ENCODE measurements at places on chromosomes 1 and 21.

DNA sequence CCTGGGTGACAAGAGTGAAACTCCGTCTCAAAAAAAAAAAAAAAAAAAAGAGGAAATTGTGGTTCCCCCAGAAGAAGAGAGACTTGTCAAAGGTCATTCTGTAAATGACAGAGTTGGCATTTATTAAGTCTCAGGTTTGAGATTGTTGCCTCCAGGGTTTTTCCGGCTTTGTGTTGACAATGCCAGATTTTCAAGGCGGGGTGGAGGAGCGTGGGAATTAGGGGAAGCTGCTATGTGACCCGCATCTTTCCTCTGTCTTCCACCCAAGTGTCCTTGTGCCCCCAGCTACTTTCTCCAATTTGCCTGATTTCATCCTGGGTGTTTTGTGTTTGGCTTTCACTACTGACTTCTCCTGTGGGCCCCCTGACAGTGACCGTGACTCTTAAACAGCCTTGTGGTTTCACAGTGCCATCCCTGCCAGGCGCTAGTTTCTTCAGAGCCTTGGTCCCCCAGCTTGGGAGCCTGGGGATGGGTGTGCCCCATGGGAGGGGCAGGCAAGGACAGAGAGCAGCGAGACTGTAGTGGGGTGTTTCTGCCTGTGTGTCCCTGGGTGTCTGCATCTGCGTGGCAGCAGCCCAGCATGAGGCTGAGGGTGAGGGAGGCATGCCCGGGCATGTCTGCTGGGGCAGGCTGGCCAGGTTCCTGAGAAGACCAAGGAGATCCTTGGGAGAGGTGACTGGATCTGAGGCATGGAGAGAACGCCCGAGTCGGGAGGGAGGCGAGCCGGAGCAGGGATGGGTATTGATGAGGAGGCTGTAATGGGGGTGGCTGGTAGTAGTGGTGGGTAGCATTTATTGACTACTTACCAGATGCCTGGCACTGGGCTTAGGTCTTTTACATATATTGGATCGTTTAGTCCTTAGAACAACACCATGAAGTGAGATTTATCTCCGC lies 46.3 kb downstream of the IER5 start:
- no peak for DNase-seq

- DNase-seq: no peak
Measured at GRCh38 chr1:173303984-173304383, 96.9 kb upstream of the TNFSF4 start.

DNA sequence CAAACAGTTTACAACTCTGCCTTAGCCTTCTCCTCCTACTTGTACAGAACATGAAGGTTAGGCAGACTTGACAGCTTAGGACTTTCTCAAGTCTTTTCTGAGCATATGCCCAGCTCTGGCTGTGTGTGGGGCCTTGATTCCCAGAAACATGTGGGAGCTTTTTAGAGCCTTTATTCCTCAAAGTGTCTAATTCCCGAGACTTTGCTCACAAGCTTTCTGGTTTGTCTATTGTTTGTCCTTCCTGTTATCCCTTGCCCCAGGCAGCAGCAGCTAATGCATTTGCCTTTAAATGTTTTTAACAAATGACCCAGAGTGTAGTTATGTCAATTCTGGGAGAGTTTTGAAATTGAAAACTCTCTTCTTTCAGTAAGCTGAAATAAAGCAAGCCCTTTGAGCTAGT lies 29.2 kb downstream of the ST7L start:
- no peak for DNase-seq

DNA sequence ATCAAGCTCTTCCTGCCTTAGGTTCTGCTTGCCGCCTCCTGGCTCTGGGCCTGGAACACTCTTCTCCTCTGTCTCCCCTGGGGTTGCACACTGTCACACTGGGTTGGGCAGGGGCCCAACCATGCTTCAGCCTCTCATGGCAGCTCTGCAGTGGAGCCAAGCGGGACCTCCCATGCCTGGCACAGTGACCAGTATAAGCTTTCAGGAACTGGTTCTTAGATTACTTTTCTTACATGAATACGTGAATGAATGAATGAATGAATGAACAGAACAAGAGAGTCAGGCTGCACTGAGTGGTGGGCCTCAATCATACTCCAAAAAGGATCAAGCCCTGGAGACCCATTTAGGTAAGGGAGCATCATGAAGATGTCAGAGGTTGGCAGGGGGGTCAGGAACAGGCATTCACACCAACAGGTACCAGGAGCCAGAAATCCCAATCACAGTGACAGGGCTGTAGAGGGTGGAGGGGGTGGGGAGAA lies 30.8 kb upstream of the TMEM125 start:
- DNase-seq: no peak

- DNase-seq: no peak
Measured at GRCh38 chr1:246208105-246208504, 299.0 kb downstream of the SMYD3 start.

GRCh38 chr1:234533034-234533891 lies 54.3 kb upstream of the TARBP1 start:
- no peak for DNase-seq

GRCh38 chr1:90718411-90719329 lies 1.6 kb upstream of the BARHL2 start:
- no peak for DNase-seq

DNA sequence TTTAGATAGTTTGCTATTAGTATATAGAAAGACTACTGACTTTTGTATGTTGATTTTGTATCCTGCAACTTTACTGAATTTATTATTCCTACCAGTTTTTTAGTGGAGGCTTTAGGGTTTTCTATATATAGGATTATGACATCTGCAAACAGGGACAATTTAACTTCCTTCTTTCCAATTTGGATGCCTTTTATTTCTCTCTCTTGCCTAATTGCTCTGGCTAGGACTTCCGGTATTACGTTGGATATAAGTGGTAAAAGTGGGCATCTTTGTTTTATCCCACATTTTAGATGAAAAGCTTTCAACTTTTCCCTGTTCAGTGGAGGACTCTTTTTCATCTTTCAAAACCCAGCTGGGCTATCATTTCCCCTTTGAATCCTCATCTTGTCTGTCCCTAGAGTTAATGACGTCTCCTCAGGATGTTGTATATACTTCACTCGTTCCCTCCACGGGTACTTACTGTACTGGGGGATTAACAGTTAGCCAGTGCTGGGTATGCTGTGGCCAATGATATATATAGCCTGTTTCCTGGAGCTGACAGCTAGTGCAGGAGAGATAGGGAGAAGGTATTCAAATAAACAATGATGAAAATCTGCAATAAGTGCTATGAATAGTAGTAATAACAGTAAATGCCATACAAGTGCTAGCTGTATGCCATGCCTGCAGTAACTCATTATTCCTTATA lies 9.8 kb downstream of the ACOT11 start:
- no peak for DNase-seq

DNA sequence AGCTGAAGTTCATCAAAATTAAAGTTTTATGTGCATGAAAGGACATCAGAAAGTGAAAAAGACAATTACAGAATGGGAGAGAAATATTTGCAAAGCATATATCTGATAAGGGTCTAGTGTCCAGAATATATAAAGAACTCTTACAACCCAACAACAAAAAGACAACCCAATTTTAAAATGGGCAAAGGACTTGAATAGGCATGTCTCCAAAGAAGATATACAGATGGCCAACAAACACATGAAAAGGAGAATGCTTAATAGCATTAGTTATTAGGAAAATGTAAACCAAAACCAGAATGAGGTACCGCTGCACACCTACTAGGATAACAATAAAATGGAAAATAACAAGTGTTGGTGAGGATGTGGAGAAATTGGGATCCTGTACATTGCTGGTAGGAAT lies 1.7 kb upstream of the PSEN2 start:
- DNase-seq: no peak

- no peak for DNase-seq
Measured at GRCh38 chr1:77509051-77509492, 173.4 kb downstream of the ZZZ3 start.

GRCh38 chr1:153374071-153374470 lies 1.4 kb downstream of the S100A12 start:
- no peak for DNase-seq

- DNase-seq: no peak
Measured at GRCh38 chr1:48215222-48215621, 7.3 kb upstream of the SLC5A9 start.

- DNase-seq: no peak
Measured at GRCh38 chr1:240591564-240591963, 20.4 kb downstream of the GREM2 start.

DNA sequence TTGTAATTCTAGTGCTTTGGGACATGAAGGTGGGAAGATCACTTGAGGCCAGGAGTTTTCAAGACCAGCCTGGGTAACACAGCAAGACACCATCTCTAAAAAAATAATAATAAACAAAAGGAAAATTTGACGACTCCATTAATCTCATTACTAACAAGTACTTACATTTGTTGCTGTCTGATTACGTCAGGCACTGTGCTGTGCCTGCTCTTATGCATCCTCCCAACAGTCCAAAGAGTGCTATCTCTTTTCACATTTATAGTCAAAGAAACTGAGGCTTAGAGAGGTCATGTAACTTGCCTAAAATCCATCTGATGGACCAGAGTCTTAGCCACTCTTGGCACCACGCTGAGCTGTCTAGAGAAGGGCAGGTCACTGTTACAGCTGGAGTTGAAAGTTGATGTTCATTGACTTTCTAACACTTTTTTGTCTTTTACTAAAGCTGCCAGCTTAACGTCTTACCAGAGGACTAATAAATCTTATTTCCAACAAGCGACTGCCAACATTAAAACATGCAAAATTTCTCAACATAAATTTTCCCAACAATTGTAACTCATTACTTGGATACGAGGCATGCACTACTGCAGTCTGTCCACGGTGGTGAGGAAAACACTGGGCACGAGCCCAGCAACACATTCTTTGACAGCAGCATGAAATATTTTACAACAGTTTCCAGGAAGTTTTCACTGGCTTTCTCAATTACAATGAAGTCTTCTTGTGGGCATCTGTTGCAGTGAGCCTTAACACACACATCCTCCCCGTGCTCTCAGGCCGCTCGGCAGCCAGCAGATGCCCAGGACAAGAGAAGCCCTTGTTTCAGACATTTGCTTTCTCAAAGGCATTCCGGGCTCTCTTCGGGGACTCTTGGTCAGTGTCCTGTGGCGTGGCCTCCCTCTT lies 262.9 kb upstream of the PROX1 start:
- no peak for DNase-seq

- no peak for DNase-seq
Measured at GRCh38 chr1:77983997-77984355, 5.1 kb upstream of the FUBP1 start.

DNA sequence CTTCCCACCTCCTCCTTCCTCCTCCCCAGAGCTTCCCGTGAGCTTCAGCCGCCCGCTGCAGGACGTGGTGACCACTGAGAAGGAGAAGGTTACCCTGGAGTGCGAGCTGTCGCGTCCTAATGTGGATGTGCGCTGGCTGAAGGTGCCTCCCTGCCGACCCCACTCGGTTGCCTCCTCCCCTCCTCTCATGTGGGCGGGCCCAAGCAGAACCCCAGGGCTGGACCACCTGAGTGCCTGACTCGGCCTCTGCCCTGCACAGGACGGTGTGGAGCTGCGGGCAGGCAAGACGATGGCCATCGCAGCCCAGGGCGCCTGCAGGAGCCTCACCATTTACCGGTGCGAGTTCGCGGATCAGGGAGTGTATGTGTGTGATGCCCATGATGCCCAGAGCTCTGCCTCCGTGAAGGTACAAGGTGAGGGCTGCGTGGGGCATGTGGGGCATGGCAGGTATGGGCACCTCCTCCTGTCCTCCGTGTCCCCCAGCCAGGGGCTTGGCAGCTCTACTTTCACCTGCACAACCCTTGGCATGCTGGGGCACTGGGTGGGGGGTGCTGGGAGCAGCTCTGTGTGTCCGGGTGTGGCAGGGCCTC lies 69.2 kb downstream of the OBSCN start:
- DNase-seq: peak; percentile 18

GRCh38 chr1:43227143-43227764 lies 42.5 kb upstream of the TMEM125 start:
- DNase-seq: peak; percentile 98

DNA sequence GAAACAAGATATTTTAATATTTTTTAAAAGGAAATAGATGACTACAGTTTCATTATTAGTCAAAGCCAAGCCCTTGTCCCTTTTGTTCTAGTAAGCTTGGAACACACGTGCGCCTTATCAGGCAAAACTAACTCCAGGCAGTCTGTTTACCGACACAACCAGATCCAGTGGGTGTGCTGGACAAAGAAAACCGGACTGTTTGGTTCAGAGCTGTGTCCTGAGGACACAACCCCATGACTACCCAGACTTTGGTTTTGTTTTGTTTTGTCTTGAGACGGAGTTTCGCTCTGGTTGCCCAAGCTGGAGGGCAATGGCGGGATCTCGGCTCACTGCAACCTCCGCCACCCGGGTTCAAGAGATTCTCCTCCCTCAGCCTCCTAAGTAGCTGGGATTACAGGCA lies 13.9 kb upstream of the RHOU start:
- no peak for DNase-seq

DNA sequence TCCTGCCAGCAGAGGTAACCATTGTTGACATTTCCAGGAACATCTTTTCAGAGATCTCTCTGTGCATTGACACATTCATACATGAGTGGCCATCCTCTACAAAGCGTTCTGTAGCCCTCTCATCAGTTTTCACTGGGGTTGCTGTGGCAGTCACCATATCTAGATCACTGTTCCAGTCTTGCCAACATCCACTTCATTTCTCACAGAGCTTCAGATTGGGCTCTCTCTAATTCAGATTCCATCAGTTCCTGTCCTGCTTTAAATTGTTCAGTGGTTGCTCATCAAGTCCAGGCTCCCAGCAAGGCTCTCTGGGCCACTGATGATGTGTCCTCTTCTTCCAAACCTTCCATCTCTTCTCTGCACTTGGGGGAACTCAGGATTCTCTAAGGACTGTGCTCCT lies 173.7 kb downstream of the KCNJ6 start:
- no peak for DNase-seq

- no peak for DNase-seq
Measured at GRCh38 chr1:32681509-32681908, 21.1 kb downstream of the SYNC start.

- no peak for DNase-seq
Measured at GRCh38 chr1:111503585-111504060, at the start of the genes ADORA3 and TMIGD3. Gene ADORA3 (minus strand): TSS chr1:111503633. CDS start chr1:111503354, 279 bp downstream. Gene TMIGD3 (minus strand): TSS chr1:111503633. CDS start chr1:111503354, 279 bp downstream.

GRCh38 chr1:61119085-61119484 lies 36.7 kb downstream of the NFIA start:
- no peak for DNase-seq

DNA sequence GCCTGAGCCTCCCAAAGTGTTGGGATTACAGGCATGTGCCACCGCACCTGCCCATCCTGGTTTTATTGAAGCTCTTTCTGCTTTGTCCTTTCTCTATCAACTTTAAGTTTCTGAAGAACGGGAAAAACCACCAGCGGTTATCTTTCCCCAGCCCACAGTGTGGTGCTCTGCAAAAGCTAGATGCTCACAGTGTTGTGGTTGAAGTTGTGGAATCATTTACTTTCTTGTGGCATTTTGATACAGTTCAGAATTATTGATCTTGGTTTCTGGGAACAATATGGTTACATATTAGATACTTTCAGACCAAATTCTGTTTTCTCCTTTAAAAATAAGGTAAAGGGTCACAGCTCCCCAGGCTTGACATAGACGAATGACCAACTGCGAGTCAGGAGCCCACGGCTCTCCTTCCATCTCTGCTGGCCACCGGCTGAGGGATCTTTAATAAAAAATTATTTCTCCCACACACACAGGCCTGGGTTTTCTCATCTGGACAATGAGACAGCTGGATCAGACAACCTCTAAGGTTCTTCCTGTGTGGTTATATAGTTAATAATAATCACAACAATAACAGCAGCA lies 385.3 kb downstream of the SETD4 start:
- DNase-seq: no peak

- DNase-seq: no peak
Measured at GRCh38 chr1:29488086-29488793, 251.9 kb downstream of the PTPRU start.

- DNase-seq: no peak
Measured at GRCh38 chr1:200837931-200838571, 34.7 kb upstream of the GPR25 start.

GRCh38 chr1:4699376-4700301 lies 45.2 kb downstream of the AJAP1 start:
- DNase-seq: no peak

All from omental fat pad (tissue), 4 donors.